ENCODE measurements at places on chromosomes 6 and 20. TPM values are rescaled to one million over a fixed set of nuclear protein-coding genes. Genes with fewer than 3 reads are reported as not detected.

PI16 gene
- total RNA-seq: not detected

SLC16A10 gene
- not detected for total RNA-seq

SLC26A8 gene
- not detected for total RNA-seq

TNFRSF21 gene
- 8.7 TPM for total RNA-seq

ZSCAN31 gene
- total RNA-seq: 21.3 TPM

ADGRF5 gene
- total RNA-seq: 276 TPM

MANEA gene
- 5.0 TPM for total RNA-seq

SIRPB1 gene
- 0.16 TPM for total RNA-seq

CDH22 gene
- 0.57 TPM for total RNA-seq

SOBP gene
- total RNA-seq: 0.76 TPM

TNFRSF6B gene
- 28.5 TPM for total RNA-seq

C6orf118 gene
- not detected for total RNA-seq

ADGRB3 gene
- not detected for total RNA-seq

TOMM34 gene
- 13.0 TPM for total RNA-seq

RBPJL gene
- not detected for total RNA-seq

STMND1 gene
- total RNA-seq: not detected

GNMT gene
- not detected for total RNA-seq

EPPIN gene
- total RNA-seq: not detected

ZBP1 gene
- not detected for total RNA-seq

PEX7 gene
- total RNA-seq: 3.5 TPM

ZFP57 gene
- total RNA-seq: not detected

SERPINB6 gene
- total RNA-seq: 114 TPM

SLC44A4 gene
- 0.06 TPM for total RNA-seq

NOTCH4 gene
- total RNA-seq: 57.3 TPM

STX11 gene
- 16.4 TPM for total RNA-seq

CNBD2 gene
- 3.4 TPM for total RNA-seq

PTCHD4 gene
- total RNA-seq: 4.2 TPM

BPIFA1 gene
- not detected for total RNA-seq

DEF6 gene
- total RNA-seq: 0.32 TPM

MSH5 gene
- total RNA-seq: 4.9 TPM

LTB gene
- 4.9 TPM for total RNA-seq

OXT gene
- not detected for total RNA-seq

CDSN gene
- not detected for total RNA-seq

NKAPL gene
- total RNA-seq: 0.57 TPM

All from bladder microvascular endothelial cell (primary cell).